AG09309 (cell line): ENCODE measurements at places on chromosomes 6 and 20.
A peak's percentile ranks its signal among the peaks of the same experiment; 100 is the strongest.

- no peak for DNase-seq
Measured at GRCh38 chr6:12483712-12484111, 193.6 kb downstream of the EDN1 start.

- DNase-seq: no peak
Measured at GRCh38 chr20:49267327-49267726, 10.5 kb downstream of the ZNFX1 start.

GRCh38 chr20:48164566-48165400 is 379.5 kb upstream of the SULF2 start:
- no peak for DNase-seq

GRCh38 chr6:72272958-72273357 is 348.9 kb upstream of the KCNQ5 start:
- no peak for DNase-seq

DNA sequence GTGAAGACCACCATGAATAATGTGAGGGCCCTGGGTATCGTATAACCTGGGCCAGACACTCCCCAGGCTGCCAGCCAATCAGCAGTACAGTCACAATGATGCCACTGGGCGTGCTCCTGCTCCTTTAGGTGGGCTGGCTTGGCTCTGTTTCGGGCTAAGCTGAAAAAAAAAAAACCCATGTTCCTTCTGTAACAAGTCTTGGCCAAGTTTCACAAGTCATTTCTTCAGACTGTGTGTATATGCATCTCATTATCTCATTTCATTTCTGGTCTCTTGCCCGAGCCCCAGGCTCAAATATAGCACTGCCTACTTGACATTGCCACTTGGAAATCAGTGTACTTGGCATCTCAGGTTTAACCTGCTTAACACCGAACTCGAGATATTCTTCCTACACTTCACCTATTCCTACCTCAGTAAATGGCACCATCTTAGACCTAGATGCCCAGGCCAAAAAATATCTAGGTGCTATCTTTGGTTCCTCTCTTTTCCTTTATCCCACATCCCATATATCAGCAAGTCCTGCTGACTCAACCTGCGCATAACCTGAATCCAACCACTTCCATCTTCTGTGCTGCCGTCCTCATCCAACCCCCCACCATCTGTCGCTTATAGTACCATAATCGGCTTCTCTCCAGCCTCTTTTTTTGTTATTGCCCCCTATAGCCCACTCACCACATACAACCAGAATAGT is 1.8 kb downstream of the UQCC2 start:
- DNase-seq: no peak

DNA sequence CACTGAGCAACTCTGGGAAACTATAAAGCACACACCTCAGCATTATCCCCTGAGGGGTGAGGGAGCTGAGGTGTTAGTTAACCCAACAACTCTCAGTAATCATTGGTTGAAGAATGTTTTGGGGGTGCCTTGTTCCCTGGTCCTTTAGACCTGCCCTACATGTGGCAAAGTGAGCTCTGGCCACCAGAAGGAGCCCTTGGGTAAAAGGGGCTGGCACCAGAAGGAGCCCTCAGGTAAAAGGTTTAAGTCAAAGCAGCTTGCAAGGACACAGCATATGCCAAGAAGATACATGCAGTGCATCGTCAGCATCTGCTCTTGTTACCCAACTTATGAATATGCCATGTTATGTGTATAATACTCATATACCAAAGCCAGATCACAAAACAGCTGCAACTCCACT is 1081.7 kb downstream of the KIF16B start:
- no peak for DNase-seq

GRCh38 chr6:154197196-154197860 is 158.3 kb downstream of the OPRM1 start:
- DNase-seq: peak; percentile 38

DNA sequence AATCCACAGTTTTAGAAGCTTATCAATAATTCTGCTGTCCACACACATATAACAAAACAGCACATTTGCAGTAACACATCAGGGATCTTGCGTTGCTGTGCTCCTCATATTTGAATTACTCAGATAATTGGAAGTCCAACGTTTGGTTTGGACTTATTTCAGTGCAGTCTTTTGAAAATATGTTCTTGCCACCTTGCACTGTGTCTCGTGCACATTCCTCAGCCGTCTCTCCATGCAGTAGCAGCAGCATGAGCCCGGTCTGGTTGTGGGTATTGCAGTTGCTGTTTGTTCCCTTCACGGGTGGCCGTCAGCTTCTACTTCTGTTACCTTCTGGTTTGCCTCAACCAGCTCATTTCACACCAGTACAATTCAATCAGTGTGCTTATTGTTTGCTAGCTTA is 215.5 kb downstream of the SLC24A3 start:
- DNase-seq: no peak
